ENCODE measurements at places on chromosomes 1 and 21.

DNA sequence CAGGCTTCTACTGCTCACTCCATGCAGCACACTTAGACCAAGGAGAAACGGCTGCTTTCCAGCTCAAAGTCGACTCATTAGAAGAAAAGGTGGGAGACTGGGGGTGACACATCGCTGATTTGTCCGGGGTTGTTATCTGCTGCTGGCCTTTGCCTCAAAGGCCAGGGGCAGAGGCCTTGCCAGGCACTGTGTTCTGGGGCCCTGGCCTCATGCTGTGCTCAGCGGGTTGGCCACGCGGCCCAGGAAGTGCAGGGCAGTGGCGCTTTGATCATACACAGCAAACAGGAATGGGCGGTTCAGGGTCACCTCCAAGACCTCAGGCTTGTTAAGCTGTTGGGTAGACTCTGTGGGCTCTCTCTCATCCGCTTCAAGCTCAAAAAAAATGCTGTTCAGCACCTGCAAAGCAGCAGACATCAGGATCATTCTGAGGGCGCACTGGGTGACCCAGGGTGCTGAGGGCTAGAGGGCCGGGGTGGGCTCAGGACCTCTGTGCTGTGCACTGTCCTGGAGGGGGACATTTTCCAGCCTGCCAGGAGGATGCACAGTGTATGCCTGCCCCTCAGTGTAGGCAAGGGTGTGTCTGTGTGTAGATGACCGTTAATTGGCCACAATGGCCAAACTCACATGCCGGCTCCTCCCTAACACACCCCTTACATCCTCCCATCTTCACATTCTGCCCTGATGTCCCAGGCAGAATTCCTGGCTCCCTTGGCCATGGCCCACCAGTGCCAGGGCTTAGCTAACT lies 10.8 kb downstream of the AGT start:
- DNase-seq = no peak

GRCh38 chr1:236148470-236148845 lies 6.1 kb downstream of the GPR137B start:
- DNase-seq = no peak

DNA sequence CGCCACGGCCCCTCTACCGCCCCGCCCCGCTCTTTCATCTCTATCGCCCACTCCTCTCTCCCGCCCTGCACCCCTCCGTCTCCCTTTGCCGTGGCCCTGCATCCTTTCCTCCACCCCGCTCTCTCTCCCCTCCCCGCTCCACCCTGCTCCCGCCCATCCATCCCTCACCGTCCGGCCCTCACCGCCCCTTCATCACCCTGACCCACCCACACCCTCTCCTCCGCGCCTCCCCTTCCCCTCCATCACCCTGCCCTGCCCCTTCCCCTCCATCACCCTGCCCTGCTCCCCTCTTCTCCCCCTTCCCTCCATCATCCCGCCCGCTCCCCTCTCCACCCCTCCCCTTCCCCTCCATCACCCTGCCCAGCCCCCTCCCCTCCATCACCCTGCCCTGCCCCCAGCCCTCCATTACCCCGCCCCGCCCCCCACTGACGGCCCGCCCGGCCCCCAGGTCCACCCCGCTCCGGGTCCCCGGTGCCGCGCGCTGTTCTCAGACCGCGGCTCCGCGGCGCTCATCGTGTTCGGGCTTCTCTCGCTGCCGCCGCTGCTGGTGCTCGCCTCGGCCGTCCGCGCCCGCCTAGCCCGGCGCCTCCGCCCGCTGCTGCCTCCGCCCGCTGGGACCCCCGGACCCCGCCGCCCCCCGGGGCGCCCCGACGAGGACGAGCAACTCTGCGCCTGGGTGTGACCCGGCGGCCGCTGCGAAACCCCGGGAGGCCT lies 6.2 kb upstream of the ANKRD65 start:
- no peak for DNase-seq

GRCh38 chr21:46216132-46216747 lies 12.3 kb downstream of the LSS start:
- no peak for DNase-seq

DNA sequence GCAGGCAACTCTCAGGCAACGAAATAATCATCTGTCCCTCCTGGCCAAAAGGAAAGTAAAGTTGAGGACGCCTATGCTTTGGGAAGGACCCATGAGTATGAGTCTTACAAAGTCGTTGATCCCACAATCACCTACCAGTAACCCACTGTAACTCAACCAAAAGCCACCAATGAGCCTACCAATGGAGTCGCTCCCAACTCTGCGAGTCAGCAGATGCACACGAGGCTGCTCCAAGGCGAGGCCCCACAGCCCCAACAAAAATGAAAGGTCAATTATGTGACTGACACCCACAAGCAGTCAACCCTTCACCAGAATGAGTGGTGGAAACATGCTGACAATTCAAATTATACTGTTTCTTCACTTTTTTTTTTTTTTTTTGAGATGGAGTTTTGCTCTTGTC lies 12.0 kb downstream of the SETD4 start:
- no peak for DNase-seq

GRCh38 chr1:202197653-202198365 lies 4.2 kb downstream of the LGR6 start:
- DNase-seq = no peak

Data from hematopoietic multipotent progenitor cell (in vitro differentiated cells).